ENCODE measurements at places on chromosomes 6 and 20.

DNA sequence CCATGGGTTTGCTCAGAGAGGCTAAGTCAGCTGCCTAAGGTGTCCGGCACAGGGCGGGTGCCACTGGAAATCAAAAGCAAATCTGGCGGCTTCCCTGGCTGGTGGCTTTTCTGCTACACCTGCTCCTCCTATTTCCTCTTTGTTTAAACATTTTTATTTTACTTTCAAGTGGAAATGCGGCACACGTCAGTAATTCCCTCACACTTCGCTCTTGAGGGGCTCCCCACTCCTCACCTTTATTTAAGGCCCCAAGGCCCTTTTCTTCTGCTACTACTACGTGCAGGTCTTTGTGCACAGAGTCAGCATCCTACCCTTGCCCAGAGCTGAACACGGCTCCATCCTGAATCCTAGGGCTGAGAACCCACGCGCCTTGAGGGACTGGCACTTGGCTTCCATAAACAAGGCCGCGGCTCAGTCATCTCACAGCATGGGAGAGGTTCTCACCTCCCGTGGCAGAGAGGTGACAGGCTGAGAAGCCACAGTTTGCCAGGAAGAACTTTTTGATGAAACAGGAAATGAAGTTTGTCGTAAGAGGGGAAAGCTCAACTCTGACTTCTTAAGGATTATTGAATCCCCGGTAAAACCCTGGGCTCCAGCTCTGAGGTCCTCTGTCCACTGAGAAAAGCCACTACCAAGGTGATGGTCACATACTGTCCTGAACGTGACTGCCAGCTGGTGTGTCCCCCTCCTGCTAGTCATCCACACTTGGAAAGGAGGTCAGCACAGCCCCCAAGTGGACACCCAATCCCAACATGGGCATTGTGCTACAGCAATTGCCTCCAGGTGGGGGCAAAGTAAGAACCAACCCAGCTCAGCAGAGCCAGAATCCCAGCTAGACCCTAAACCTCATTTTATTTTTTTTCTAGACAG lies 48.0 kb downstream of the NFATC2 start:
- no peak for DNase-seq

GRCh38 chr6:43996618-43997344 lies 130.5 kb downstream of the MRPL14 start:
- DNase-seq = no peak

DNA sequence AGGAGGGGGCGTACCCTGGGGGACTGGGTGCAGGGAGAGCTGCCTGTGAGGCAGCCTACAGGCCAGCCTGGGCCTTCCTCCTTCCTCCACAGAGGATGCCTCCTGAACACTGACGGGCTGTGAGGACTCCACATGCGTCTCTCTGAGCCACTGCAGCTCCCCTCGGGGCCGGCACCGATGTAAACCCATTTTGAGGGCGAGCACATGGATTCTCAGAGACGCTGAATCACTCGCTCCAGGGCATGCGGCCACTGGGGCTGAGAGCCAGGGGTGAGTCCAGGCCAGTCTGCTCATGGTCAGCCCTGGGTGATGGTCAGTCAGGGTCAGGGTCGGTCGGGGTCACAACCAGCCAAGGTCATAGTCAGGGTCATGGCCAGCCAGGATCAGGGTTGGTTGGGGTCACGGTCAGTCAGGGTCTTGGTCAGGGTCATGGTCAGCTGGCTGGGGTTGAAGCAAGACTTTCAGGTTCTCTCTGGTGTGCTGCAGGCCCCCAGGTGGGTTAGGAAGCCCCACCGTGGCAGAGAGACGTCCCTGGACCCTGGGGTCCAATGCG lies 14.7 kb upstream of the RBBP8NL start:
- DNase-seq = no peak

DNA sequence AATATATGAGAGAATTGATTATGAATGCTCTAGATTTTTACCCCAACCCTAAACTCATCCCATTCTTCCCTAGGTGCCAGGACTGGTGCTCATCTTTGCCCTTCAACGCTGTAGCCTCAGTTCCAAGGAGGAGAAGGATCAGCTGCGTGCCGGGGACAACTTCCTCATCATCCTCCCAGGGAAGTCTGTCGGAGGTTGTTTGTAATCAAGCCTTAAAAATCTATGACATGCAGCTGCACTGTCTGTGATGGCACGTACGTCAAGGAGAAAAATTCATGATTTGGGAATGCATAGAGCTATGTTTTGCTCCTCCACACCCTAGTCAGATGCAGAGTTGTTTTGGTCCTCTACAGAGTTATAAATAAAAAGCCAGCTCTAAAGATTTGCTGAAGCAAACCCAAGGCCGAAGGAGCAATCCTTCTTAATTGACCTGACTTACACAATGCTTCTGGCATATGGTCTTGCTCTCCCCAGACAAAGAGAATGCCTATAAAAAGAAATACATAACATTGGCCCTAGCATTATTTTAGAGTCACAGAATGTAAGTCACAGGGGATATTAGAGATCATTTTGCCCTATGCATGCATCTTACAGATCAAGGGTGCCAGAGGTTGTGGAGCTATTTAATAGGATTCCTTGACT lies 244.2 kb downstream of the HIVEP2 start:
- no peak for DNase-seq

DNA sequence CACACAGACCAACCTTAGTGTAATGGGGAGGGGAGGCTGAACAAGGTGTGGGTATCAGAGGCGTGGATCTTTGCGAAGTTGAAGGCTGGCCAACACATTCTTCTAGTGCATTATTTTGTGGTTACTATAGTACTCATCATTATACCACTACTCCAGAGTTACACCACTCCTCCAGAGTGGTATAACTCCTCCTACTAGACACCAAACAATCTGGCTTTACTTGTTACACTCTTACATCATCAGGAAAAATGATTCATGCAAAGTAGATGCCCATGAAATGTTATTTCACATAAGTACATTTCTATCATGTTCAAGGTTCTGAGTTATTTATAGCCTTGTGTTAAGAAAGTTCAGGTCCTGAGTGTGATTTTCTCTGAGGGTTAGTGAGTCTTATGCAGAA lies 443.1 kb upstream of the OPRM1 start:
- DNase-seq = no peak

DNA sequence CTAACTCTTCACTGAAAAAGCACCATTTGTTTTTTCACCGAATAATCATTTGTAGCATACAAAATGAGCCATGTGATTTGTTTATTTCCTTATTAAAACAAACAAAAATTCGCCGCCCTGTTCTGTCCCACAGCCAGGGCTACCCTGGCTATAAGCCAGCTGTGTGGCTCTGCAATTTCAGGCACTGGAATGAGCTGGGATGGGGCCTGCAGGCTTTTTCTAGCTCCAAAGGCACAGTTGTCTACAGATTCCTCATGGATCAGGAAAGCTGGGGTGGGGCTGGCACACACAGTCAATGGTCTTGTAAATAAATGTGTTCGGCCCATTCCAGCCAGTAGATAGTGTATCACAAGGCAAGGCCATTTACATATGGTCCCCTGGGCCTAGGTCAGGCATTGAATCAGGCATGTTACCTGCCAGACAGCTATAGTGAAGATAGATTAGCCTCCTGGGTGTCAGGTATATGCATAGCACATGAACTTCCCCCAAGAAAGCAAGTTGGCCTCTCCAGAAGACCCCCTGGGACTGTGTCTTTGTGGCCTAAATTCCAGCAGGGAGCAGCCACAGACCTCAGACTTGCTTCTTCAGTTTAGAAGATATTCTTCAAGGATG lies 608.9 kb downstream of the MAFB start:
- DNase-seq = peak; percentile 11

DNA sequence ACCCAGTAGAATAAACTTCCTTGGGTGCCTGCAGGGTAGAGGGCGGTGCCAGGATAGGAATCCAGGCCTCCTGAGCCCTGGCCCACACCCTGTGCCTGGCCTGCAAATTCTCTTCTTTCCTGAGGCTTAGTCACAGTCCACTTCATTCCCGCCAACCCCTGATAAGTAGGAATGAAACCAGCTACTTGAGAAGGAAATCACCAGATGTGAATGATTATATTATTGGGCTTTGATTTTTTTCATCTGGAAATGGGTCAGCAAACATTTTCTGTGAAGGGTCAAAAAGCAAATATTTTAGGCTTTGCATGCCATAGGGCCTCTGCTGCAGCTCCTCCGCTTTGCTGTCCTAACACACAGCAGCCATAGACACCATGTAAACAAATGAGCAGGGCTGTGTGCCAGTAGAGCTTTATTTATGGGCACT lies 50.2 kb downstream of the STK35 start:
- no peak for DNase-seq

GRCh38 chr6:20805021-20805420 lies 270.8 kb downstream of the CDKAL1 start:
- no peak for DNase-seq

DNA sequence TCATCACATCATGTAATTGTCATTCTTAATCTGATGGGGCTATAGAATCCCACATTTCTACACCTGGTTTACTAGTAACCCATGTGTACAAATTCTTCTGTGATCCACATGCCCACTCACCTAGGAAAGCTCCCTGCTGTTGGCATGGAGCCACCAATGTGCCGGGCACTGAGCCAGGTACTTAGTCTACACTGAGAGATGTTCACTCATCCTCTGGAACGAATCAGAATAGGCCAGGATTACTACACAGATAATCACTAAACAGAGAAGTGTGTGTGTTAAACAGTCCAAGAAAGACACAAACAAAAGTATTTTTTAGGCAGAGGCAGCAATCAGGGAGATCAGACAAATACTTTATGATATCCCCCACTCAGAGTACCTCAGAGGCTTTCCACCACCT lies 193.2 kb upstream of the VGLL2 start:
- peak; percentile 4 for DNase-seq

DNA sequence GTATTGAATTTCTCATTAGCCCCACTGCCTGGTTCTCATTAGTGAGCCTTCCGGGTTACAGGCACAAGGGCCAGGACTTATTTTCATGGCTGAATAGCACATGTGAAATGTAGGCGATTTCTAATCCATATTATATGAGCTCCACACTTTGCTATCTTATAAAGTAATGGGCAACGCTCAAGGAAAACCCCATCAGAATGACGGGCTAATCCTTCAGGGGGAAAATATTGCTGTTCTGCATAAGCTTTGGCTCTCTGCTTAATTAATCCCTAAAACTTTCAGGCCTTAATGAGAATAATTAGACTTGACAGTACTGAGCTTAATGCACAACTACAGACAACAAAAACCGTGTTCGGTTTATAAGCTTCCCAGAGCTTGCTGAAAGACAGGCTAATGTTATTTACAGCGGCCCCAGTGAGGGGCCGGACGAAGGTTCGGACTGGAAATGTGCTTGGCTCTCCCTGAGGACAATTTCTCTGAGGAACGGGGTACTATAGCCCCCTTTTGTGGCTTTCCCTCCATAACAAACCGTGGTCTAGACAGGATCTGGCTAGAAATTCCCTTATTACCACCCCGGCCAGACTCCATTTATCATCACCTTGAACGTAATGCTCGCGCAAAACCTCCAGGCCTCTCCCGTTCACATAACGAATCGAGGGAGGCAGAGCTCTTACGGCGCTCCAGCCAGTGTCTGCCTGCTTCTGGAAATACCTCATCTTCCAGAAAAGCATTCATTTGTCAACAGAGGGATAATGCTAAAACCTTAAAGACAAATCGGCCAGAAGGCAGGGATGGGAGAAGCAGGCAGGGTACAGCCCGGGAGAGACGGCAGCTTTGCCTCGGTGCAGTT lies 164.5 kb downstream of the CD83 start:
- DNase-seq = no peak

DNA sequence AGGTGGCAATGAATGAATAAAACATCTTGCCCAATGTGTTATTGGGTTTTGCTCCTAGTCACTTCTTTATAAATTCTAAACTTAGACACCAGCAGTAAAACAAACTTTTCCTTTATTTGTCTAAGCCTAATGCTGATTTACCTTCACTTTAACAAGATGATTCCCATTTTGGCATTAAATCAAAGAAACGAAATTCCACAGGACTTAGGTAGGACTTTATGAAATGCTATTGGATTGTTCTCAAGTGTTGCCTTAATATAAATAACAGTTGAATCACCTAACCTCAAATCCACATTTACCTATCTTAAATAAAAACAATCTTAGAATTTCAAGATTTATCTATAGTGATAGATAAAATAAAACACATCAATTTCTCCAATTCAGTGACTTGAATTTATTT lies 831.8 kb downstream of the EPHA7 start:
- DNase-seq = no peak

DNA sequence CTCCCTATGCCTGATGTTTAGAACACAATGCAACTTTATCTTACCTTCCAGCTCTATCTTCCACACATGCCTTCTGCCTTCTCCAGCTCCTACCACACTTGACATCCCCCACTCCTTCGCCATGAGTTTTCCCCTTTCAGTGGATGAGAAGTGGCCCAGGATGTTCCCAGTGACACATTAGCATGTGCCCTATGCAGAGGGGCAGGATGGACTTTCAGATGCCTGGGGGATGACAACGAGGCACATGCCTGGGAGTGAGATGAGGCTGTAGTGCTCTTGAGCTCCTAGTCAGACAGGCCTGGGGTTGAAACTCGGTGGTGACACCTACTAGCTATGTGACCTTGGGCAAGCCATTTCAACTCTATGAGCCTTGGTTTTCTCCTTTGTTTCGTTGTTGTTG lies 20.1 kb upstream of the SLC32A1 start:
- no peak for DNase-seq

DNA sequence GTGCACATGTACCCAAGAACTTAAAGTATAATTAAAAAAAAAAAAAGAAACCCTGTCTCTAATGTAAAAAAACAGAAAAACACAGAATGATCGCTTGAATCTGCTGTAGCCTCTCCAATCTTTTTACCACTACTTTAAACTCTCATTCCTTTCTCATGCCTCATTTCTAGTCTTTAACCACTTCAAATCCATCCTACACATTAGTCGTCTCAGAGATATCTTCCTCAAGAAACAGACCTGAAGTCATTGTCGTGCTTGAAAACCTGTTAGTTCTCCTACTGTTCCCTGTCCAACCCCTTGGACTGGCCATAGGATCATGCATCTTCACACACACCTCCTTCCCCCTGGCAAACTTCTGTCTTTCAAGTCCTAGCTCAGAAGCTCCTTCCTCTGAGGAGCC lies 112.1 kb upstream of the BCLAF1 start:
- DNase-seq = no peak

GRCh38 chr20:62787866-62788265 lies 8.4 kb upstream of the MRGBP start:
- DNase-seq = no peak

GRCh38 chr6:79127660-79128059 lies 49.6 kb upstream of the PHIP start:
- peak; percentile 34 for DNase-seq

- no peak for DNase-seq
Measured at GRCh38 chr20:8571611-8572010, 439.5 kb downstream of the PLCB1 start.

Measured in NCI-H69 (cell line).